Colonic mucosa (tissue), 4 donors: ENCODE measurements at places on chromosomes 2 and 18. TPM values are rescaled to one million over a fixed set of nuclear protein-coding genes. Genes with fewer than 3 reads are reported as not detected.

The RAB6D gene
- 3.9 TPM for total RNA-seq

The EN1 gene
- not detected for total RNA-seq

The GRHL1 gene
- total RNA-seq = 1.6 TPM

The PROM2 gene
- total RNA-seq = 27.4 TPM

The CYP26B1 gene
- total RNA-seq = 1.9 TPM

The KCNG3 gene
- total RNA-seq = 2.5 TPM

The GATA6 gene
- 52.7 TPM for total RNA-seq

The PDCL3 gene
- 21.4 TPM for total RNA-seq

The DARS1 gene
- 80.7 TPM for total RNA-seq

The MDH1B gene
- total RNA-seq = 0.50 TPM

The EML6 gene
- total RNA-seq = 2.5 TPM

The CRIM1 gene
- 90.7 TPM for total RNA-seq

The CTIF gene
- total RNA-seq = 13.0 TPM

The MRO gene
- 0.21 TPM for total RNA-seq

The DHX57 gene
- 14.7 TPM for total RNA-seq

The SERPINB4 gene
- total RNA-seq = not detected

The CWC22 gene
- 18.4 TPM for total RNA-seq

The AKAIN1 gene
- not detected for total RNA-seq

The XPO1 gene
- total RNA-seq = 152 TPM

The GPR45 gene
- total RNA-seq = not detected

The GALNT5 gene
- total RNA-seq = 52.4 TPM

The NEB gene
- 1.0 TPM for total RNA-seq

The DNAJC5G gene
- not detected for total RNA-seq

The GCKR gene
- 0.22 TPM for total RNA-seq

The ADRA2B gene
- 0.54 TPM for total RNA-seq

The EHD3 gene
- 1.0 TPM for total RNA-seq

The EPG5 gene
- total RNA-seq = 16.0 TPM

The ANKRD30BL gene
- not detected for total RNA-seq

The WDR54 gene
- 7.5 TPM for total RNA-seq

The FABP1 gene
- 2,582 TPM for total RNA-seq

The GPBAR1 gene
- total RNA-seq = 1.1 TPM

The KIAA2012 gene
- total RNA-seq = not detected

The TMEM178A gene
- total RNA-seq = 1.0 TPM

The SEC11C gene
- 50.8 TPM for total RNA-seq

The TMEM200C gene
- 0.12 TPM for total RNA-seq
